ENCODE measurements at places on chromosomes 7 and 10.

DNA sequence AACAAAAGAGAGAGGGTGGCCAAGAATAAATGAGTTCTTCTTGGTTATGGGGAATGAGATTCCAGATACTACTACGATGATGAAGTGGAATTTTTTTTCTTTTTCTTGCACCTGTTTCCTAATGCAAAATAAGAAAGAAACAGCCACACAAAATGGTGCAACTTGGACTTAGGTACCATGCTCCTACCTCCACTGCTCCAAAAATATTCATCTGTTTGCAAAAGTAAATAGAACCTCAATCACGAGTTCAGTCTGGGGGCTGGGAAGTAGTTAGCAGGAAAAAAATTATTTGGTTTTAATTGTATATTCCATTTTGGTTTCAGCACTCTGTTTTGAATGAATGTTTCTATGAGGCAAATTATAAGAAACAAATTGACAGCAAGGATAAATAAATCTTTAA, 73.5 kb downstream of the SLC25A13 start:
- DNase-seq, result no peak

- no peak for DNase-seq
Measured at GRCh38 chr7:2198760-2199159, 34.0 kb downstream of the MAD1L1 start.

DNA sequence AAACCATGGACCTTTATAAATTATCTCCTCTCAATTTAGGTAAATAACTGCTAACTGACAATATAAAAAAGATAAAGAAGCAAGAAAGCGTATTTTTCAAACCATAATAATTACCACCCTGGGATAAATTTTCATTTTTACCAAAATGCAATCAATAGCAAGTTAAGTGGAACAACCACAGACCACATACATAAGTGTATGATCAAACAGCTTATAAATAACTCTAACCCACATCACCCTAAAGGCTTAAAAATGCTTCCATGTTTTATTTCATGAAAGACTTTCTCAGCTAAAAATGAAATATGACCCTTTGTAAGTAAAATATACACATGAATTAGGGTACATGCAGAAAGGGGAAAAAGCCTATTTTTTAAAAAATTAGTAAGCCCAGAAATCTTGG, 156.5 kb downstream of the SGMS1 start:
- DNase-seq, result no peak

DNA sequence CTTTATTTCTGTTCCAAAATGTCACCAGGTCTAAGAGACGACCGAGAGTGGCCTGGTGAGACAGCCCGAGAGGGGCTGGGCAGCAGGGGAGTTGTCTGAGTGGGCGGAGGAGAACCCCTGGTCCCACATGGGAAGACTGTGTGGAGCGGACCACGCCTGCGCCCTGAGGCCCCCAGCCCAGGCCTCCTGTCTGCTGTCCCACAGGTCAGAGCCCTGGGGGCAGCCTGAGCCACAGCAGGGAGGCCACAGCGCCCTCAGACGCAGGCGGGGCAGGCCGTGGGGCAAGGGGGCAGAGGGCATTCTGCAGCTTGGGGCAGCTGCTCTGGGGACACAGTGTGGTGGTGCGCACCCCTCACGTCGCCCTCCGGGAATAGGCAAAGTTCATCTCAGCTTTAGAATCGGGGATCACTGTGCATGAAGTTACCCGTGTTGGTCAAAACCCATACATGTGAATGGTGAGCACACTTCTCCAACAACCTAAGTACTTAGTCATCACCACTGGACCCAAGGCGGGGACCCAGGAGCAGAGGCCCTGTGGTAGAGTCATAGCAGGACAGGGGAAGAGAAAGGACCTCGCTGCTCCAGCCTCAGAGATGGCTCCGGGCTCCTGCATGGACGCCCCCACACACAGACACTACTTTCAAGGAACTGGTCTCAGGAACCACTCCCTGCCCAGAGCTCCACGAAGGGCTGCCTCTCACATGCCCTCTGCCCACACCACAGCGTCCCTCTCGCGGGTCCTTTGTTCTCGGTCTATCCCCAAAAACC, 214.7 kb downstream of the ELFN1 start:
- no peak for DNase-seq
